Endothelial cell (in vitro differentiated cells): ENCODE measurements at places on chromosomes 1 and 21.

- peaks cover 10% of the 10 kb centered on the region for H3K36me3 ChIP-seq
- peak; percentile 20 for DNase-seq
- H3K4me3 ChIP-seq = peak overlapping the region; percentile 97
- peaks cover 21% of the 10 kb centered on the region for H3K4me1 ChIP-seq
Observed at GRCh38 chr1:151327903-151328674, 873 bp upstream of the PI4KB start.

DNA sequence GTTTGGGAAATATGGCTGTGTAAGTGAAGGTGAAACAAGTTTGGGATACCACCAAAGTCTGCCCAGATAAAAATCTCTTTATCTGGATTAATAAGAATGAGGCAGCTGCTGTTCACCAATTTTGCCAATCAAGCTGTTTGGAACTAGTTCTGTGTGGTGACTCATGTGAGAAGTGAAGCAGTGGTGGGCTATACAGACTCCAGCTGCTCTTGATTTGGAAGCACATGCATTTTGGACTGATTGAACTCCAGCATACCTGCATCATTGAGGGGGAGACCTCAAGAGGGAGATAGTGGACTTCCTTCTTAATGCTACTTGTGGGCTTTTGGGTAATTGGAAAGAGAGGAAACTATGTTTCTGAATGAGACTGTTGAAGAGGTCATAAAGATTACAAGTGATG lies 99.2 kb upstream of the B3GALT2 start:
- H3K36me3 ChIP-seq = no peaks in the 10 kb centered on the region
- H3K4me1 ChIP-seq = peaks cover 4% of the 10 kb centered on the region
- H3K4me3 ChIP-seq = no peak overlapping the region

DNA sequence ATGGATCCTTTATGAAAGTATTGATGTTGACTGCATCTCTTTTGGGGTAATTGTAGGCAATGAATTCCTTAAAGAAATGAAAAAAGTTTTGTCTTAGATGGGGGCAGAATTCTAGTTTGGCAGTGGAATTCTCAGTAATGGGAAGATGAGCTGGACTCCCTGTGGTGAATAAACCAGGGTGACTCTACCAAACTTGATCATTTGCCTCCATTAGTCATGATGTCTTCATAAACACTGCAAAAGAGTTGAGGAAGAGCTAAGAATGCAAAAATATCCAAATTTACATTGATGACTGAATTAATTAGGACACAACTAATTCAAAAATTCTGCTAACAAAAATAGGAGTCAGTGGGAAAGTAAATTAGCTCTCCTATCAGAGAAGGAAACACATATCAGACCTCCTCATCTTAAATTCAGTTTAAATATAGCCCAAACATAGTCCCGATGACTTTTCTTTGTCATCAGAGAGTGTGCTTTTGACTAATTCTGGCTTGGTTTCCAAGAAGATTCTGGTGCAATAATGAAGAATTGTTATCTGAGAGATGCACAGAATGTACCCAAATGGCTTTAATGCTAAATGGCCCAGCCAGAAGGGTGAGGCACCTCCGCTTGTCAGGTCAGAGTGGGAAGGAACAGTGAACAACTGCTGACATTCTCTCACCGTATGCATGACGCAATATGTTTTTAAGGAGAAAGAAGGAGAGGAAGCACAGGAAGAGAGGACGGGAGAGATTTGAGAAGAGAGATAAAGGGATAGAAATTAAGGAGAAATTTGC lies 525.1 kb downstream of the LMO4 start:
- no peak for DNase-seq
- H3K4me1 ChIP-seq = peaks cover 2% of the 10 kb centered on the region
- H3K36me3 ChIP-seq = no peaks in the 10 kb centered on the region

GRCh38 chr1:22870201-22870871 lies 102.3 kb downstream of the LACTBL1 start:
- H3K27ac ChIP-seq = no peak overlapping the region
- H3K4me3 ChIP-seq = no peak overlapping the region
- peaks cover 3% of the 10 kb centered on the region for H3K27me3 ChIP-seq
- H3K36me3 ChIP-seq = peaks cover 20% of the 10 kb centered on the region
- DNase-seq = no peak
- peaks cover 7% of the 10 kb centered on the region for H3K4me1 ChIP-seq

GRCh38 chr1:230858236-230858820 lies 10.0 kb downstream of the C1orf198 start:
- peaks cover 10% of the 10 kb centered on the region for H3K36me3 ChIP-seq
- no peak overlapping the region for H3K27ac ChIP-seq
- no peak overlapping the region for H3K4me3 ChIP-seq
- peaks cover 16% of the 10 kb centered on the region for H3K4me1 ChIP-seq
- no peak for DNase-seq

DNA sequence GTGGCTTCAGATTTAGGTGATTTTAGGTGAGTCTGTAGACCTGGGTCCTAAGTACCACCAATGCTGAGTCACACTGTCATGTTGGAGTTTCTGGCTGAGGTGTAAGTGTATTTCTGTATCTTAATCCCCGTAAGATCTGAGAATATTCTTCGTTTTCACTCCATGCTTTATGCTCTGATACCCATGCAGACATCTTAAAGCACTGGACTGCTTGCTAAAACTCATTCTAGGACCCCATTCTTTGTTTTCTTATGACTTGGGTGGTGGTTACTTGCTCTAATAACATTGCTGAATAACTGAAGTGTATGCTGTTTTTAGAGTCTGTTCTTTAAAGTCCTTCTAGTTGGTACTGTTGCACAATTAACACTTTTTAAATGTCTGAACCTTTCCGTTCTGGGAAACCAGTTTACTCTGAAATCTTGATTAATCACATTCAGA lies 36.6 kb downstream of the CDC42 start:
- H3K36me3 ChIP-seq = peaks cover 25% of the 10 kb centered on the region
- no peak overlapping the region for H3K4me3 ChIP-seq
- peaks cover 68% of the 10 kb centered on the region for H3K4me1 ChIP-seq
- peaks cover 2% of the 10 kb centered on the region for H3K27me3 ChIP-seq
- H3K27ac ChIP-seq = peak overlapping the region; percentile 93

GRCh38 chr1:2980849-2981248 lies 40.4 kb upstream of the ACTRT2 start:
- no peak for DNase-seq
- H3K27me3 ChIP-seq = peaks cover 10% of the 10 kb centered on the region
- H3K4me3 ChIP-seq = no peak overlapping the region

- no peak for DNase-seq
- peaks cover 4% of the 10 kb centered on the region for H3K36me3 ChIP-seq
- no peak overlapping the region for H3K27ac ChIP-seq
- peaks cover 18% of the 10 kb centered on the region for H3K27me3 ChIP-seq
- H3K4me3 ChIP-seq = peak overlapping the region; percentile 97
- peaks cover 24% of the 10 kb centered on the region for H3K4me1 ChIP-seq
Observed at GRCh38 chr1:158179301-158180041, 1.2 kb upstream of the CD1D start.

- peaks cover 2% of the 10 kb centered on the region for H3K27me3 ChIP-seq
- DNase-seq = no peak
- H3K27ac ChIP-seq = no peak overlapping the region
- peaks cover 11% of the 10 kb centered on the region for H3K4me1 ChIP-seq
- H3K4me3 ChIP-seq = no peak overlapping the region
Observed at GRCh38 chr21:37039411-37040075, 33.0 kb downstream of the RIPPLY3 start.

- DNase-seq = no peak
- H3K4me1 ChIP-seq = peaks cover 3% of the 10 kb centered on the region
- H3K4me3 ChIP-seq = no peak within 1 kb of the TSS
- H3K27ac ChIP-seq = no peak within 1 kb of the TSS
- H3K27me3 ChIP-seq = no peaks in the 10 kb centered on the region
Observed at GRCh38 chr1:78649628-78650027, at the start of gene IFI44. TSS of gene IFI44 (plus strand) at chr1:78649831. CDS start at chr1:78650196, 365 bp downstream.

DNA sequence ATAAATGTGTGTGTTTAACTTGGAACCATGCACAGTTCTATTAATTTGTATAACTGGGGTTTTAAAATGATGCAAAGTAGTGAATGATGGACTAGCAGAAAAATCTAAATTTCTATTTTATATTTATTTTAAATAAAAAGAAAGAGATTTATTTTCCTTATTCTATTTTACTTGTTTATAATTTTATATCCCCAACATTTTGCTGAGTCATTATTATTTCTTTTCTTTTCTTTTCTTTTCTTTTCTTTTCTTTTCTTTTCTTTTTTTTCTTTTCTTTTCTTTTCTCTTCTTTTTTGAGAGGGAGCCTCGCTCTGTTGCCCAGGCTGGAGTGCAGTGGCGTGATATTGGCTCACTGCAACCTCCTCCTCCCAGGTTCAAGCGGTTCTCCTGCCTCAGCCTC lies 395.0 kb upstream of the NCAM2 start:
- no peaks in the 10 kb centered on the region for H3K4me1 ChIP-seq
- no peak overlapping the region for H3K27ac ChIP-seq

GRCh38 chr1:207833381-207833780 lies 77.5 kb downstream of the CD34 start:
- H3K4me1 ChIP-seq = peaks cover 62% of the 10 kb centered on the region
- no peak for DNase-seq
- H3K36me3 ChIP-seq = peaks cover 43% of the 10 kb centered on the region
- peaks cover 6% of the 10 kb centered on the region for H3K27me3 ChIP-seq
- H3K4me3 ChIP-seq = peak overlapping the region; percentile 15
- peak overlapping the region; percentile 78 for H3K27ac ChIP-seq

DNA sequence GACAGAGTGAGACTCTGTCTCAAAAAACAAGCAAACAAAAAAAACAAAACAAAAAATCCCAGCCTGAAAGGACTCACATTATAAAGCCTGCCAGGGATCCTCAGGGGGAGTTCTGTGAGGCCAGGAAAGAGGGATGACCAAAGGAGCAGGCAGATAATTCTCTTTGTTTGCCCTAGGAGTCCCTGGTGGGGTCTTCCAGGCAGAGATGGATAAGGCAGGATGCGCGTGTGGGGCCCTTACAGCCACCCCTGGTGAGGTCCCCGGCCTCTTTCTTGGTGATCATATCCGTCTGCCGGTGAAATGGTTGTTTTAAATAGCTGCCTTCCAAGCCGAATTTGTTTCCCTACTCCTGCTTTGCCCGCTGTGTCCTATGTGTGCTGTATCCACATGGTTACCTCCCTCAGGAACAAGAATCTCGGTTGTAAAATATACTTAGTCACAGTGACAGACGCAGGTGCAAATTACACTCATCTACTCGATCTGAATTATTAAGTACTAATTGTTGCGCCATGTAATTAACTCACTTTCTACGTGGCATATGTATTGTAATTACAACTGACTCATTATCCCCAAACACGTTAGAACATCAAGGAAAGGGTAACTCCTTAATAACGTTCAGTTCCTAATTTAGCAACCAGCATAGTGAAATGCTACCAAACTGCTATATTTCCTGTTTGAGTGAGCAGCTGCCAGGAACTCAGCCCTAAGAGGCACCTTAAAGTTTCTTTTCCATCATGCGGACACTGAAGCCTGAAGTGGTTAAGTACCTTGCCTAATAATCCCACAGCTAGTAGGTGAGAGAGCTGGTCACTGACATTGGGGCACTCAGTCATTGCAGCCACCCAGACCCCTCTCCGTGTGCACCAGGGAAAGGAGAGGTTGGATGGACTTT lies 106.4 kb downstream of the ZSCAN20 start:
- no peak overlapping the region for H3K27ac ChIP-seq
- peaks cover 3% of the 10 kb centered on the region for H3K27me3 ChIP-seq
- no peak overlapping the region for H3K4me3 ChIP-seq
- DNase-seq = no peak

- H3K27ac ChIP-seq = no peak overlapping the region
- H3K36me3 ChIP-seq = no peaks in the 10 kb centered on the region
- DNase-seq = no peak
Observed at GRCh38 chr1:2460203-2460602, 15.9 kb upstream of the PLCH2 start.

DNA sequence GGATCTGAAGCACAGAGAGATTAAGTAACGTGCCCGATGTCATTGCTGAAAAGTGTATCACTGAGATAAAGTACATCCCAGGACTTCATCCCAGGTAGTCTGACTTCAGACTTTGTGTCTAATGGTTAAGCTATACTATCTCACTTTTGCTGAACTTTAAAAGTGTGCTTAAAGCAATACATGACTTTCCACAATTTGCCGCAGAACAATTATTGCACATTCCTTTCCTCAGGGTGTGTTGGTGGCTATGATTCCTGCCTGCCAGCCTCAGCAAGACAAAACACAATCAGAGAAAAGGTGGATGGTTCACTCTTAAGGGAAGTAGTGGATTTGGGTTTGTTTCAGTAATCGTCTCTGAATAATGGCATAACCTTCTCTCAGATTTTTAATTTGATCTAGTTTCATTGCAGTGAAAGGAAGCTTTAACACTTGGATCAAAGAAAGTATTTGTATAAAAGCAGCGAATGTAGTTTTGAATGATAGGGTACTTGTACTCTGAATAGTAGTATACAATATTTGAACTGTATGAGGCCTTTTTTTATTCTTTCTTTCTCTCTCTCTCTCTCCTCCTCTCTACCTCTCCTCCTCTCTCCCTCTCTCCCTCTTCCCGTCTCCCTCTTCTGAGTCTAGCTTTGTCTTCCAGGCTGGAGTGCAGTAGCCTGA lies 47.0 kb downstream of the CNST start:
- H3K4me1 ChIP-seq = peaks cover 18% of the 10 kb centered on the region
- DNase-seq = no peak
- no peak overlapping the region for H3K4me3 ChIP-seq
- H3K36me3 ChIP-seq = peaks cover 3% of the 10 kb centered on the region
- no peak overlapping the region for H3K27ac ChIP-seq
- peaks cover 5% of the 10 kb centered on the region for H3K27me3 ChIP-seq

GRCh38 chr1:5973771-5974170 lies 18.5 kb downstream of the NPHP4 start:
- DNase-seq = no peak
- H3K36me3 ChIP-seq = peaks cover 16% of the 10 kb centered on the region
- H3K4me3 ChIP-seq = no peak overlapping the region

- H3K4me3 ChIP-seq = no peak overlapping the region
- H3K27me3 ChIP-seq = no peaks in the 10 kb centered on the region
- DNase-seq = no peak
- no peak overlapping the region for H3K27ac ChIP-seq
- H3K4me1 ChIP-seq = no peaks in the 10 kb centered on the region
Observed at GRCh38 chr1:103190766-103191165, 82.4 kb upstream of the COL11A1 start.

DNA sequence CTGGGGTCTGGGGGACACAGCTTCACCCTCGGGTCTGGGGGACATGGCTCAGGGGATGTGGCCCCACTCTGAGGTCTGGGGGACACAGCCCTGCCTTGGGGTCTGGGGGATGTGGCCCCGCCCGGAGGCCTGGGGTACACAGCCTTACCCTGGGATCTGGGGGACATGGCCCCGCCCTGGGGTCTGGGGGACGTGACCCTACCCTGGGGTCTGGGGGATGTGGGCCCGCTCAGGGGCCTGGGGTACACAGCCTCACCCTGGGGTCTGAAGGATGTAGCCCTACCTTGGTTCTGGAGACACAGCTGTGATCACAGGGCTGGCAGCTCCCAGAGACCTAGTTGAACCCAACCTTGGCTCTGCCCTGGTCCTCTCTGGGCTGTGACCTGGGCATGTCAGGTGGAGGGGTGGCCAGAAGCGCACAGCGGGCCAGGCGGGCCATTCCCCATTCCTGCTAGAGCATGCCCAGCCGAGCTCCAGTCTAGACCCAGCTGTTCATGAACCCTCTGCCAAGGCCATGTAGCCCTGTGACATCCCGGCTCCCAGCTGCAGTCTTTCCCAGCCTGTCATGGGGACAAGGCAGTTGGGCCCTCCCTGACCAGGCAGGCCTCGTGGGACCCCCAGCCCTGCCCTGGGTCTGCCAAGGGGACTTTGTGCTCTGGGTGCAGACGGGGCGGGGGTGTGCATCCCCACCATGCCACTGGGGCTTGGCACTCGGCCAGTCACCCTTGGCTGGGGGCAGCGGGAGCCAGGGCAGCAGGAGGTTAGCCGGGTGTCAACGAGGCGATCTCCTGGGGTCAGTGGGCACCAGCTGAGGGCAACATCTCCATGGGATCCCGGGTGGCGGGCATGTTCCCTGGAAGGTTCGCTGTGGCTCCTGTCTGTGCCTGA lies 43.9 kb downstream of the WNT9A start:
- no peaks in the 10 kb centered on the region for H3K27me3 ChIP-seq
- no peaks in the 10 kb centered on the region for H3K4me1 ChIP-seq
- no peak overlapping the region for H3K27ac ChIP-seq
